ENCODE measurements at places on chromosomes 3 and 15.

- DNase-seq = no peak
Observed at GRCh38 chr3:125001557-125002413, 54.0 kb downstream of the HEG1 start.

GRCh38 chr3:55630921-55631299 lies 143.8 kb upstream of the WNT5A start:
- no peak for DNase-seq

DNA sequence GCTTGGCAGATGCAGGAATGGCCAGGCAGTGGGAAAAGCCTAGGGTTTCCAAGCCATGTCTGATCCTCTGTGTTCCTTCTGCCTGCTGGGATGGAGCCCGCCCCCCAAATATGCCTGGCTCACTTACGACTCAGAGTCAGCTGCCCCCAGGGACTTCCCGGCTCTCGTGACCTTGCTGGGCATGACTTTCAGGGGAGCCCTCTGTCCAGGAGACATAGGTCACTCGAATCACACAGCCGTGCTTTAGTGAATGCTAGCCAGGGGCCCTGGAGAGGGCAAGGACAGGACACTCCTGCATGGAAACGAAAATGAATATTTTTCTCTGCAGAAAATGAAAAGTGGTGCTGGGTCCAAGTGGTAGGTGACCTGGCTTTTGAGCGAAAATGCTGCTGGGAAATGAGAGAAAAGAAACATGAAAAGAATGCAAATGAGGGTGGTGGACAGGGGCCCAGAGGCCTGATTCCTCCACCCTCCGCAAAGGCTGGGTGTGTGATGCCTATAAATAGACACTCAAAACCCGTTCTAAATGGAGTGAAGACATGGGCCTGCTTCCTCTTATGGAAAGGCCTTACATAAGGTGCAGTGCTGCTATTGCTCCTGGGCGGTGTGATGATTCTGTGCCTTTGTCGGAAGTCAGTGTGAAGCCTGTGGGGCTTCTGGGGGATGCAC lies 107.4 kb downstream of the APBA2 start:
- DNase-seq = no peak

GRCh38 chr15:53530761-53531160 lies 228.7 kb downstream of the WDR72 start:
- no peak for DNase-seq

Measured in HCT116 (cell line).